Tibial nerve (tissue), 4 donors: ENCODE measurements at places on chromosomes 12 and 14. TPM values are rescaled to one million over a fixed set of nuclear protein-coding genes. Genes with fewer than 3 reads are reported as not detected.

Gene IAPP
- total RNA-seq: not detected

Gene WNT5B
- 11.7 TPM for total RNA-seq

Gene TAS2R8
- not detected for total RNA-seq

Gene KLRC4
- not detected for total RNA-seq

Gene PTGER2
- 2.1 TPM for total RNA-seq

Gene MAP3K9
- total RNA-seq: 0.30 TPM

Gene KLRC2
- total RNA-seq: not detected

Gene SLC5A8
- total RNA-seq: not detected

Gene PROX2
- not detected for total RNA-seq

Gene CABP1
- total RNA-seq: not detected

Gene CATSPERB
- 2.0 TPM for total RNA-seq

Gene PTPRR
- not detected for total RNA-seq

Gene CLEC1B
- not detected for total RNA-seq

Gene RNF212B
- total RNA-seq: not detected

Gene PPTC7
- 21.6 TPM for total RNA-seq

Gene CALM1
- 147 TPM for total RNA-seq

Gene KCNC2
- 1.5 TPM for total RNA-seq

Gene FAR2
- 16.6 TPM for total RNA-seq

Gene GLS2
- total RNA-seq: 2.1 TPM

Gene LRP1-AS
- total RNA-seq: not detected
